Left hindlimb (tissue), 1 donor: ENCODE measurements at places on chromosomes 12 and 14.

DNA sequence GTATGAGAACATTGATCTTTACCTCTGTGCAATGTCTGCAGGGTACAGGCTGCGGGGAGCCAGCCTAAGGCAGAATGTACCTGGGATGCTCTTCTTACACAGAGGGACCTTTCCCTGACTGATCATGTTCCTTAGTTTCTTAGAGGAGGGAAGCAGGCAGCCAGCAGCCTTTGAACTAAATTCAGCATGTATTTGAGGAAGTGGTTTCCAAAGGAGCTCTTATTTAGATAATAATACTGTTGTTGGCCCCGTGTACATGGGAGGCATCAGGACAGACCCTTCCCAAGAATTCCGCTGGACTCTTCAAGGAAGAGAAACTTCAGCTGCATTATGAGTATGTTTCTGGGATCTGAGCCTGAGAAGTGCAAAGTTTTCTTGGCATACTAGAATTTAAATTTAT lies 98.8 kb downstream of the CCDC92 start:
- no peak for DNase-seq

- DNase-seq: no peak
Measured at GRCh38 chr12:65741656-65742017, 82.6 kb upstream of the HMGA2 start.

DNA sequence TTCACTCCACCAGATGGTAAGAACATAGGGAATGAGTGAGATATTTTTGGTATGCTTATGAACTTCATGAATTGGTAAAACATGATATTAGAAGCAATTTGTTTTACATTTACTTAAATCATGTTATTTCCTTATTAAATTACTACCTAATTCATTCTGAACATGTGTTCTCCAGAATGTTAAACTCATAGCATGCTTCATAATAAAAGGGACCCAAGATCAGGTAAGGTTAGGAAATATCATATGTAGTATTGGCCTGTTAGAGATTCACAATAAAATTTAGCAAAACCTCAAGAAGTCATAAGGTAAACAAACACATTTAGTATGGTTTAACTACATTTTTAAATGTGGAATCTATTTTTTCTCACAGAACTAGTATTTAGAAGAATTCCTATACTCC lies 28.2 kb downstream of the PTPRQ start:
- DNase-seq: no peak

DNA sequence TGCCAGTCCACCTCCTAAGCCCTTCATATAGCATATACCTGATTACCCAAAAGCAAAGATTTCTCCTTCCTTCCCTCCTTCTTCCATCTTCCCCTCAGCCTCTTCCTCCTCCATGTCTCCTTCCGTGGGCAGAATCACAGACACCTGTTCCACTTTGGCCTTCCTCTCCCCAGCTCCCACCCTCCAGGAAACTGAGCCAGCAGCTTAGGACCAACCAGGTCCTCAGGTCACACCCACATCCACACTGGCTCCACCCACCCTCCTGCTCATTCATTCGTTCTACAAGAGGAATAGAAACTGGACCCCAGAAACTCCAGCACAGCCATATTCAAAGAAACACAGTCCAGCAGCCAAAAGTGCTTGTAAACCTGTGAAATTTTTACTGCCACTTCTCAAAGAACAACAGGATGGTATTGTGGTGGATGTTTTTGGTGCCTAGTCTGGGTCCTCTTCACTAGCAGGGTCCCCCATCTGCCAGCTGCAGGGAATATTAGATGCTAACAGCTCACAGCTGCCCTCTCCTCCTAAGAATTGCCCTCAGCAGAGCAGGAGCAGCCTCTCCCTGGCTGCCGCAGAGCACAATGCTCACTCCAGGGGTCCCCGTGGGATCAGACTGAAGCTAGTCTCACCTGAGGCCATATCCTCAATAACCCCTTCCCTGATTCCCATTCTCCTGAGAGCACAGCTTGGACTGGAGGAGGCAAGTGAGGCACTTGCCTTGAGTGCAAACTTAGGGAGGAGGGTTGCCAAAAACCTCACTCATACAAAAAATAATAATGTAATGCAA lies 18.4 kb downstream of the CMKLR1 start:
- no peak for DNase-seq

DNA sequence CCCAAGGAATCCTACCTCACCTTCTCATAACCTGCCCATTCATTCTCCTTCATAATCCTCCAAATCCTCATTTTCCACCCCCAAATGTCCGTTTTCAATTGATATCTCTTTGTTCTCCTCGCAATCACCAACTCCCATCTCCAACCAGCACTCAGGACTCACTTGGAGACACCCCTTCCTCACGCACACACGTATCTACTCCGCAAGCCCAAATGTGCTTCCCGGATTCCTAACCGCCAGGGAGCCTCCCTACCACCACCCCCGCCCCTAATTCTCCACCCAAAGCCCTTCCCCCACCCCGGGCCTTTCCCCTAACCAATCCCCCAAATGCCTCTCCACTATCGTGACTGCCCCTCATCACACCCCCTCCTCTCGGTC lies 304 bp downstream of the KCTD10 start:
- DNase-seq: no peak

- DNase-seq: no peak
Measured at GRCh38 chr12:96701856-96702255, 205.2 kb upstream of the NEDD1 start.

DNA sequence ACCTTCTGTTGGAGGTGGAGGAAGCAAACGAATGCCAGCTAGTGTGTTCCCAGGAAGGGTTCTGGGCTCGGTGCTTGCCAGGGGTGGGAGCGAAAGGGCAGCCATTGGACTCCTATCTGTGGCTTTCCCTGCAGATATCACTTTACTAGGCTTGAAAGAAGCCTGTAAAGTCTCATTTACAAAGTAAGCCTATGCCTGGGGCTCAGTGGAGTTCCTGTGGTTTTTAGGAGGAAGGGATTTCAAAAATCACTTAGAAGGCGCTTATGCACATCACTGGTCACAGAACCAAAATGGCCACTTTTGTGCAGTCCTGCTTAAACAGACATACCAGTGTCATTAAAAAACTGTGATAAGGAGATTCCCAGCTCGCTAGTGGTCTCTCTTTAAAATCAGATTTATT lies 22.7 kb downstream of the CLMN start:
- DNase-seq: no peak

DNA sequence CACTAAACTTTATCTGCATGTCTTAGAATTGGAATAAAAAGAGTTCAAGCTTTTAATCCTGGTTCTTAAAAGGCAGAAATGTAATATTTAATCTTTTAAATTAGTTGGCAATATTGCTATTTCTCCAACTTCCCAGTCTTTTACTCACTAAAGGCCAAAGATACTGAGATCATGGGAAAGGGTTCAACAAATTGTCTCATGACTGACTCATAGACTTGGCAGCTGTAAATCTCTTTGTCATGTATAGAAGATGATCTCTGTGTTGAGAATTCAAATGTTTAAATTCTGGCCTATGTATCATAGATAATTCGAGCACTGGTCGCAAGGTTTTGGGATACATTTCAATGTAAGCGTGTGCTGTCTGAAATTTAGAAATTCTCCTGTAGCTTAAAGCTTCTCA lies 40.1 kb upstream of the STRAP start:
- no peak for DNase-seq

DNA sequence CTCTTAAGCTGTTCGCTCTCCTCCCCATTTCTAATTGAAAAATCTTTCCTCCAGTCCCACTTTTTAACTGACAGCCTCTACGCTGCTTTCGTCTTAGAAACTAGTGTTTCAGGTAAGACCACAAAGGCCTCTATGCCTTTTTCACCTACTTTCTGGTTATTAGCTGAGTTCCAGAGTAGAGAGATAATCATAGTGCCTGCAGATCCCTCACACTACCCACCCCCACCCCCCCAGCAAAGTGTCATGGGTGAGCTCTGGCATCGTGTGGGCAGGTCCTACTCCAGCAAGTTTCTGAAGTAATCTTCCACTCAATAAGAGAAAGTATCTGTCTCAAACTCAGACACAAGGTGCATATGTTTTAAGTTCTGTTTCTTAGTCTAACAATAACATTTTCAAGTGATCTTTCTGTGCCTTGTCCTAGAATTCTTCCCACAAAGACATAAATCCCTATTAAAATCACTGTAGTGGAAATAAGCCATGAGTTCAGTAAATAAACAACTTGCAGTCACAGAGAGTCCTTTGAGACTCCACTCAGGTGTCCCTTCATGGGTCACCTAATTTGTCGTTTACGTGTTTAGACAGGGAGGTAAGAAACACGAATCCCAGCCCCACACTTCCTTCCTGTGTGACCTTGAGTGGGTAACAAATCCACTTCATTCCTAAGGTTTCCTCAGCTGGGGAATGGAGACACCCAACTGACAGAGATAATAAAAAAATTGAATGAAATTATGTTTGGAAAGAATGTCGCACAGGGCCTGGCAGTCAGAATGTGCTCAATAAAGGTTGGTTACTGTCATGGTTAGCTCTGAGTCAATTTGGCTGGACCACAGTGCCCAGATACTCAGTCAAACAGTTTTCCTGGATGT lies 228.9 kb upstream of the CAND1 start:
- DNase-seq: no peak

DNA sequence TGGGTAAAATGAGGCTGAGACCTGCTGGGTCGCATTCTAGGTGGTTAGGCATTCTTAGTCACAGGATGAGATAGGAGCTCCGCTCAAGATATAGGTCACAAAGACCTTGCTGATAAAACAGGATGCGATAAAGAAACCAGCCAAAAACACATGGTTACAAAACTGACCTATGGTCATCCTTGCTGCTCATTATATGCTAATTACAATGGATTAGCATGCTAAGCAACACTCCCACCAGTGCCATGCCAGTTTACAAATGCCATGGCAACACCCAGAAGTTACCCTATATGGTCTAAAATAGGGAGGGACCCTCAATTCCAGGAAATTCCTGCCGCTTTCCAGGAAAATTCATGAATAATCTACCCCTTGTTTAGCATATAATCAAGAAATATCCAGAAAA lies 132.4 kb downstream of the BRMS1L start:
- DNase-seq: no peak

- peak; percentile 74 for DNase-seq
Measured at GRCh38 chr12:132560614-132561426, 49.6 kb downstream of the LRCOL1 start.
